HepG2 (cell line): ENCODE measurements at places on chromosomes 11 and 22.

GRCh38 chr11:24324211-24324610 lies 172.6 kb upstream of the LUZP2 start:
- DNase-seq = no peak

DNA sequence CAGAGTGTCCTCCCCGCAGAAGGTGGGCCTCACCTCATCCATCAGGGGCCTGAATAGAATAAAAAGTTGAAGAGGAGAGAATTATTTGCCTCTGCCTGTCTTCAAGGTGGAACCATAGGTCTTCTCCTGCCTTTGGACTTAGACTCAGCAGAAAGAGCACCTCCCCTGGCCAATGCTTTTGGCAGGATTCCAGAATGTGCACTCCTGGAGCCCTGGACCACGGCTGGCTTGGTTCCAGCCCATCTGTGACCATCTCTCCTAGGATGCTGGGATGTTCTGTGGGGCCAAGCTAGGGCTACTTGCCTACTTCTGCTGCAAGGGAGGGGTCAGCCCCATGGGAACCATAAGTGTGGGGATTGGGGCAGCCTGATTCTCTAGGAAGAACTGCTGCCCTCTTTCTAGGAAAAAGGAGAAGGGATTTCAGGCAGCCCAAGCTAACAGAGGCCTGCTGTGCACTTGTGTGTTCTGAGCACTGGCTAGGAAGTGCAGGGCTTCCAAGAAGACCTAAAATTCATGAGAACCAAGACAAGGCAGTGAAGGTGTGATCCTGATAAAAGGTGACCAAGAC lies 32.2 kb upstream of the SHANK2 start:
- peak; percentile 34 for DNase-seq

DNA sequence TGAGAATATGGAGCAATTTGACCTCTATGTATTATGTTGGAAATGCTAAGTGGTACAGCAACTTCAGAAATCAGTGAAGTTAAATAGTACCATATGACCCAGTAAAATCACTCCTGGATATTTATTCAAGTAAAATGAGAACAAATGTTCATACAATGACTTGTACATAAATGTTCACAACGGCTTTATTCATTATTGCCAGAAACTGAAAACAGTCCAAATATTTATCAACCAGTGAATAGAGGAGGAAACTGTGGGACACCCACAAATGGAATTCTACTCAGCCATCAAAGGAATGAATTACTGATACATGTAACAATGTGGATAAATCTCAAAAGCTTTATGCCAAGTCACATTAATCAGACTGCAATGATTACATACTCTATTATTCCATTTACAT lies 416.3 kb downstream of the AASDHPPT start:
- DNase-seq = peak; percentile 12

DNA sequence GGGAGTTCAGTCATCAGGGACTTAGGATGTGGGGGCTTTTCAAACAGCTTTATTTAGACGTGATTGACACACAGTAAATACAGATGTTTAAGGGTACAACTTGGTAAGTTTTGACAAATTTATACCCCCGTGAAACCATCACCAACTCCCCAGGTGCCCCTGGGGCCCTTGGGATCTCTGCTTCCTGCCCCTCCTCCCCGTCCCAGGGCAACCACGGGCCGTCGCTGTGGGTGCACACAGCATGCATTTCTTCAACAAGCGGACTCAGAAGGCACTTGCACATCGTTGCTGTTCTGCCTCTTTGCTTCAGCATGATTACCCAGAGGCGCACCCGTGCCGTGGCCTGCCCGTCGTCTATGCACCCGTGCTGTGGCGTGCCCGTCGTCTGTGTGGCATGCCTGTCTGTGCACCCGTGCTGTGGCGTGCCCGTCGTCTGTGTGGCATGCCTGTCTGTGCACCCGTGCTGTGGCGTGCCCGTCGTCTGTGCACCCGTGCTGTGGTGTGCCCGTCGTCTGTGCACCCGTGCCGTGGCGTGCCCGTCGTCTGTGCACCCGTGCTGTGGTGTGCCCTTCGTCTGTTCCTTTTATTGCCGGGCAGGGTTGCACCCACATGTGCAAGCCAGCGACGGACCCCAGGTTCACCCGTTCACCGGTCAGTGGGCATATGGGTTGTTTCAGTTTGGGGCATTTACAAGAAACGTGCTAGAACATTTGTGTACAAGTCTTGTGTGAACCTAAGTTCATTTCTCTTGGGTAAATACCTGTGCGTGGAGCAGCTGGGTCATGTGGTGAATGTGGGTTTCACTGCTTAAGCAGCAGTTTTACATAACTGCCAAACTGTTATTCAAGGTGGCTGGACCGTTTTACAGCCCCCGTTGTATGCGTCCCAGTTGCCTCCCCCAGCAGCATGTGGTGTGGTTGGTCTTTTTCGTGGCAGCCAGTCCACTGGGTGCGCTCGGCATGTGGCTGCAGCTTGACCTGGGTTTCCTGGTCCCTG lies 8.3 kb downstream of the CD81 start:
- no peak for DNase-seq

DNA sequence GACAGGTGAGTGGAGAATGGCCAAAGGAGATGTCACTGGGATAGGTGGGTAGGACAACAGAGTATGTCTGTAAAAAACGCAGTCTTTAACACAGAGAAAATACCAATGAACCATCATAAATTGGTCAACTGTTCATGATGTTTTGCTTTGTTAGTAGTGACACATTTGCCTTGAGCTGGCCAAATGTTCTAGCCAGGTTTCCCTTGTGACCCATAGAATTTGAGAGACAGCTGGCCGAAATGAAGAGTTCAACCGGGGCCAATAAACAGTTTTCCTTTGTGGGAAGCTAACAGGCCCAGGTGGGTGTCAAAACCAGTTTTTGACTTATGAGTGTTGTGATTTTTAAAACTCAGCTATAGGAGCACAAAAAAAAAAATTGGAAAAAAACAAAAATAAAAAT lies 116.6 kb upstream of the BID start:
- no peak for DNase-seq

DNA sequence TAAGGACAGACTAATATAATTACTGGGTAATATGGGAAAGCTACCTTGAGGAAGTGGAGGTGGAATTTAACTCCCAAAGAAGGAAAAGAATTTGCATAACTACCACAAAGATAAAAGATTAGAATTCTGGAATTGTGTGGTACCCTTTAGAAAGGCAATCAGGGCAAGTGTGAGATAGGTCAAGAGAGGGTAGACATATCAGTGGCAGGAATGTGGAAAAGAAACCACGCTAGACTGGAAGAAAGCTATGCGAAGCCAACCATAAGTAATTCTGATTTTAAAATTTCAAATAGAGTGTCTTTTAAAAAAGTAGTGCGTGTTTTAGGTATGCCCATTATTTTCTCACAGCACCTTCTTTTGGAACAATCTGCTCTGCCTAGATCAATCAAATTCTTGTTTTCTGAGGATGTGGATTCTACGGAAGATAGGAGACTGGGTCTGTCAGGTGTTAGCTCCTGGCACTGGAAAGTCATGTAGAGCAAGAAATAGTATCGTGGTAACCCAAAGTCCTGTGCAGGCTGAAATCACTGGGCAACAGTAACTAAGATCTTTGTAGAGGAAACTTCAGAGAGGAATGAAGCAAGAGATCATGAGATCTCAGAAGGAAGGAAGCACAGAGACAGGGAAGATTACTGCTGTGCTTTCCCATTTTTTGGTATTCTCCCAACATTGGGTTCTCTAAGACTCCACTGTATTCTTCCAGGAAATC lies 111.3 kb upstream of the MTMR2 start:
- DNase-seq = no peak

- no peak for DNase-seq
These were observed 9.2 kb upstream of the FAM83F start for GRCh38 chr22:39985383-39986035.

DNA sequence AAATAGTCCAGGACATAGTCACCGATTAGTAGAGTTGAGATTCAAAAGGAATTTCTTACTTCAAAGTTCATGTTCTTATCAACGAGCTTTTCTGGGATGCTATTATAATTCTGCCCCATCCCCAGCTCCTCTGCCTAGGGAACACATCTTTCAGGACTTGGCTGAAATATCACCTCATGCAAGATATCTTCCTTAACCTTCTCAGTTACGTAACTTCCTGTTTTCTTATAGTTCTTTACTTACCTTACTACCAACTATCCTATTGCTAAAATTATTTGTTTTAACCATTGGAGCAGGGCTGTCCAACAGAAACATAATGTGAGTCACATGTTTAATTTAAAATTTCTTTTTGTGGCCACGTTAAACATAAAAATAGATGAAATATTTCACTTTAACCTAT lies 2.3 kb downstream of the NARS2 start:
- no peak for DNase-seq

DNA sequence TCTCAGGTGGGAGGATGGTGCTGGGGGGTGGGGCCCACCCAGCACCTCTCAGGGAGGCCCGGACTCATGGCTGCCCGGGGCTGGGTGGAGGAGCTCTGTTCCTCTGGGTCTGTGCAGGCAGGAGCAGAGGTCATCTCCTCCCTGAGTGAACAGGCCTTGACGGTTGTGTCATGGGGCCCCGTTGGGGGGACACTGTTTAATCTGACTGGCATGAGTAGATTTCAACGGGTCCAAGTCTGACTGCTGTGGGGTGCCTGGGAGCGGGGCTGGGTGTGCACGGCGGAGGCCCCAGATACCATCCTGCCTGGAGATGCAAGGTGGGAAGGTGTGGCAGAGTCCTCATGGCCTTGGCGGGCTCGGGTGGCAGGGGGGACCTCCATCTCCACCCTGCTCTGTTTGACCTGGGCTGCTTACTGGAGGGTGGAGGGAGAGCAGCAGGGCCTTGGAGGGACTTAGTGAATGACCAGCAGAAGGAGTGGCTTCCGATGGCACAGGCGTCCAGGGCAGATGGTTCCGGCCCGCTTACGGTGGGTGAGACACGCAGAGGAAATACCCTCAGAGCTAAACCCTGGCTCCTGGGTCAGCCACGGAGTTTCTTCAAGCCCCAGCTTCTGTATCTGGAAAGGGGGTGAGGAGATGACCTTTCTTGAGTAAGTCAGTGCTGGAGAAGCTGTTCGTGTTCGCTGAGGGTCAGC lies 48.7 kb downstream of the SMIM38 start:
- DNase-seq = peak; percentile 29

DNA sequence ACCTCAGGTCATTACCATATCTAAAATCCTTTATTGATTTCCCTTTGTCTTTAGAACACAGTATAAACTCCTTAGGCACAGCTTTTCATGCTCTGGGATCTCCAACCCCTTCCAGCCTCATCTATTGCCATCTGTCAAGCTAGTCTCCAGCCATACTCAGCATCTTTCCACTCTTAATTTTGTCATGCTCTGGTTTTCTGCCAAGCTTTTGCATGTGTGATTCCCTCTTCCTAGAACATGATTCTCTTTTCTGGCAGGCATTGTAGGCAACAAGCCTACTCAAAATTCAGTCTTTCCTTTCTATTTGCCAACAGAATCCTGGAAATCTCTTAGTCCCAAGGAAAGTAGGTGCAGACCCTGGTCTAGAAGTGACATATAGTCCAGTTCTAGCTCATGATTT lies 35.5 kb upstream of the SLC6A5 start:
- no peak for DNase-seq

- DNase-seq = peak; percentile 69
These were observed 3.3 kb downstream of the CD248 start for GRCh38 chr11:66313321-66314185.

DNA sequence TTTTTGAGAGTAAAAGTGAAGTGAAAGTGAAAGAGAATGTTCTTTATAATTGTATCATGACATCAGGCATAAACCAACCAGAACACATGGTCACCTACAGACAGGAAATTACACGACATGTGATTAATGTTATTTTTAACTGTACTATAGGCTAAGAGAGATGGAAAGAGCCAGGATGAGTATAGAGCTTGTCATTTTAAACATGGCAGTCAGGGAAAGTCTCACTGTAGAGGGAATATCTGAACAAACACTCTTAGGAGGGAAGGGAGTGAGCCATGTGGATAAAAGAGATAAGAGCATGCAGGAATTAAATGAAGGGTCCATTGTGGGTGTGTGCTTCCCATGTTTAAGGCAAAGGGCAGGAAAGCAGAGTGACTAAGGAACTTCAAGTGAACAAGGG lies 599.1 kb upstream of the FAT3 start:
- DNase-seq = no peak

GRCh38 chr11:68508425-68508824 lies 47.9 kb downstream of the PPP6R3 start:
- no peak for DNase-seq

GRCh38 chr11:20011307-20011951 lies 148.8 kb downstream of the DBX1 start:
- peak; percentile 66 for DNase-seq

DNA sequence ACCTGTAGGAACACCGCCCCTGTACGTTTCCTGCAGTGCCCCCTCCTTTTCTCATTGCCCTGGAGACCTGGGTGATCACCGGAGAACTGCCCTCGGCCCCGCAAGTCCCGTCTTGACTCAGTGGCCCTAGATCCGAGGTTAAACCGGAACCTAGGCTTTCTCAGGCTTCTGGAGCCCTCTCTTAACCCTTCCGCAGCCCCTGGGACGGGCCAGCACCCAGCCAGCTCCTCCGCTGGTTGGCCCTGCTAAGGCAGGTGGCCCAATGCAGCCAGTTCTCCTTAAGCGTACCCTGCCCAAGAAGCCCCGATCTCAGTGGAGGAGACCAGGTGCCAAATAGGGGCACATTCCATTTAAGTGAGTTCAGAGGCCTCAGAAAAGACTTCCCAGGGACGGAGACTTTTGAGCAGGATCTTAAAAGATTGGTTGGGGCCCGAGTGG lies 776 bp downstream of the NLRX1 start:
- DNase-seq = peak; percentile 37

GRCh38 chr11:70577948-70578347 lies 179.6 kb downstream of the CTTN start:
- no peak for DNase-seq

- no peak for DNase-seq
These were observed 10.1 kb downstream of the TCIRG1 start for GRCh38 chr11:68048681-68049508.

GRCh38 chr11:73989156-73989555 lies 6.5 kb upstream of the UCP2 start:
- DNase-seq = no peak

GRCh38 chr11:132208477-132209055 lies 838.2 kb downstream of the NTM start:
- no peak for DNase-seq

- DNase-seq = no peak
These were observed 80.5 kb downstream of the MPPED2 start for GRCh38 chr11:30505603-30506002.

DNA sequence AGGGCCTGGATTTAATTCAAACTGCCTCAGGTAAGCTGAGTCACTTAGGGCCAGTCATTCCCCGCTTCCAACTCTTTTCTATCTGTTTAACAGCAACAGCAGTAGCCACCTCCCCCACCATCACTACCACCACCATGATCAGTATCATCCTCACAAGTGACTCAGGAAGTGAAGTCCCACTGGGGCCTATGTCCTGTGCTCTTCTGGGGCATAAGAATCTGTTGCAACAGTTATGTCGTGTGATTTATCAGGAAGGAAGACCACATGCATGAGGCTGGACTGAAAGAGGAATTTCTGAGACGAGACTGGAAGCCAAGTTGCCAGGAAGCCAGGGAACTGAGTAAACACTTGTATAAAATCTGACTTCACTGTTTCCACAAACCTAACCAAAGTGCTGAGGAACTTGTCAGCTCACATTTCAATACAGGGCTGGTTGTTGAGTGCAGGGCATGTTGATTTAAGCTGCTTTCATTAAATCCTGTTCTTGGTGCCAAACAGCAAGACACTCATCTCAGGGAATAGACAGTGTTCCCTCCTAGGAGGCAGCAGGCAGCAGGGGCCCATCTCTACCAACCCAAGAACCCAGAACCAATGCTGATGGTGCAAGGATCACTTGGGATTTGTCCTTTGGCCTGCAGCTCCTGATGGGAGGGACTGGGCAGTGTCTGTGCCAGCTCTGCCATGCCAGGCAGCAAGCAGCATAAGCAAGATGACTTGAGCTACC lies 226.7 kb upstream of the NARS2 start:
- no peak for DNase-seq
